ENCODE measurements at places on chromosomes 12 and 14. TPM values are rescaled to one million over a fixed set of nuclear protein-coding genes. Genes with fewer than 3 reads are reported as not detected.
A peak's percentile ranks its signal among the peaks of the same experiment; 100 is the strongest.

DNA sequence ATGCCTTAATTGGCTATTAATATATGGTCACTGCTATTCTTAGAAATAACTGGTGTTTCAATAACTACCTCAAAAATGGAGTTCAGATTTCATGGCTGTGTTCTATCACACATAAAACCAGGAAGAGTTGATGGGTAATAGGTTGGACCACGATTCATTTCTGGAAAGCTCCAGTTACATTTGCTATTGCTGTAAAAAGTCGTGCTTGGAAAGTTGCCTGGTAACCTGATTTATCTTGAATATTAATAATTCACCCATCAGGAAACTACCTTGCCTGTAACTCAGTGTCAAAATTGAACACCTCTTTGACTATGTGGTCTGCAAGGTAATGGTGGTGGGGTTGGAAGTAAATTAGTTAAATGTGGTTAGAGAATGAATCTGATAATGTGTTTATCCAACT, 104.7 kb upstream of the IFNG-AS1 start:
- H3K27ac ChIP-seq, result no peak overlapping the region
- H3K4me1 ChIP-seq, result peaks cover 4% of the 10 kb centered on the region
- DNase-seq, result no peak
- no peaks in the 10 kb centered on the region for H3K27me3 ChIP-seq
- H3K36me3 ChIP-seq, result no peaks in the 10 kb centered on the region
- no peak overlapping the region for H3K4me3 ChIP-seq

DNA sequence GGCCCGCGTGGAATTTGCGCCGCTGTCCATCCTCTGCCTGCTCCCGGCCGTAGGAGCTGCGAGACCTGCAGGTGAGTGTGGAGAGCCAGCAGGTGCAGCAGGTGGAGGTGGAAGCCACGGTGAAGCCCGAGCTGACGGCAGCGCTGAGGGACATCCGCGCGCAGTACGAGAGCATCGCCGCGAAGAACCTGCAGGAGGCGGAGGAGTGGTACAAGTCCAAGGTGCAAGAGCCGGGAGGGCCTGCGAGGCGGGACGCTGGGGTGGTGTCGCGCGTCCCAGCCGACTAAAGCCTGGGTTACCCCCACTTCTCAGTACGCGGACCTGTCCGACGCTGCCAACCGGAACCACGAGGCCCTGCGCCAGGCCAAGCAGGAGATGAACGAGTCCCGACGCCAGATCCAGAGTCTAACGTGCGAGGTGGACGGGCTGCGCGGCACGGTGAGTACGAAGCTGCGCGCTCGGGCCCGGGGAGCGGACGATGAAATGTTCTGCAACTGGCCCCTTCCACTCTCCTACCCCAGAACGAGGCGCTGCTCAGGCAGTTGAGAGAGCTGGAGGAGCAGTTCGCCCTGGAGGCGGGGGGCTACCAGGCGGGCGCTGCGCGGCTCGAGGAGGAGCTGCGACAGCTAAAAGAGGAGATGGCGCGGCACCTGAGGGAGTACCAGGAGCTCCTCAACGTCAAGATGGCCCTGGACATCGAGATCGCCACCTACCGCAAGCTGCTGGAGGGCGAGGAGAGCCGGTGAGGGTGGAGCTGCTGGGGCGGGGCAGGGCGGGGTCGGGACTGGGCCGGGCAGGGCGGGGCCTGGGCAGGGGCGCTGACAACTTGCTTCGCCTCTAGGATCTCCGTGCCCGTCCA, 2.1 kb downstream of the PRPH start:
- DNase-seq, result no peak
- peaks cover 30% of the 10 kb centered on the region for H3K27me3 ChIP-seq
- H3K4me3 ChIP-seq, result no peak overlapping the region
- H3K4me1 ChIP-seq, result peaks cover 4% of the 10 kb centered on the region

DNA sequence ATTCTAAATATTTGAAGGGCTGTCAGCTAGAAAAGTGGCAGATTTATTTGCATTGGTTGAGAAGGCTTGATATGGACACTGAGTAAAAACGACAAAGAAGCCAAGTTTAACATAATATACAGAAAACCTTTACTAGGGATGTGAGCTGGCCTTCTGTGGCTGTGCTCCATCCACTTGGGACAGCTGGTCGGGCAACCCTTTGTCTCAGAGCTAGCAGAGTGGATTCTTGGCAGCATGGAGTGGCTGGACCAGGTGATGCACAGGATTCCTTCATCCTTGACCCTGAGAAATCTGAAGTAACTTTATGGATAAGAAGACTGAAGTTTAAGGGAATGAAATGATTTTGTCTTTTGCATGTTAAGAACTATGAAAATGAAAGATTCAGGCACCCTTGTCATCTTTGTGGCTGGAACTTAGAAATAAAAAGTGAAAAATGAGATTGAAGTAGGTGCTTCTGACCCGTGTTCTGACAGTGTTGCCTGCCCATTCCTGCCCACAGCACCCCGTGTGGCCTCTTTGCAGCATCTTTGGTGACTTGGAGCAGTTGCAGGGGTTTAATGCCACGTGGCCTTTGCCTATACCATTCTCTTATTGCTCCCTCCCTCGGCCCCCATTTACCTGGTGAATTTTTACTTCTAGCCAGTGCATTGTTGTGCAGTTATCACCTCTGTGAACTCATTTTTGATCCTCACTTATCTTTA, 32.6 kb downstream of the PELI2 start:
- H3K27ac ChIP-seq, result no peak overlapping the region
- no peaks in the 10 kb centered on the region for H3K36me3 ChIP-seq
- H3K4me1 ChIP-seq, result peaks cover 33% of the 10 kb centered on the region
- no peak for DNase-seq
- no peak overlapping the region for H3K4me3 ChIP-seq

DNA sequence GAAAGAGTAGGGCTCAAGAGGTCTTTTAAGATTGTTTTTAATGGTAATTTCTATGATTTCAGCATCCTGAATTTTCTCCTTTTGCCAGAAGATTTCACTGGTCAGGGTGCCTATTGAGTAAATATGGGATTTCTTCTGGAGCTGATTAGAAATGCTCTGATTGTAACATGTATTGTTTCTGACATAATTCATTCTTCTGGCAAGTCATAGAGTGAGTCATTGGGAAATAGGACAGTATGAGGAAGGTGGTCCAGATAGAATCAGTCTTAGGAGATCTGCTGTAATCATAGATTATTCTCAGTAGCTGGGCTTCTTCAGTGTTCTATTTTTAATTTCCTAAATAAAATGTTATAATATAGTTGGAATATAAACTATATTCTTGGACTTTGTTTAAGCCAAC, 182.0 kb upstream of the NAV3 start:
- no peak overlapping the region for H3K4me3 ChIP-seq
- DNase-seq, result no peak
- no peak overlapping the region for H3K27ac ChIP-seq
- H3K27me3 ChIP-seq, result no peaks in the 10 kb centered on the region
- peaks cover 9% of the 10 kb centered on the region for H3K4me1 ChIP-seq

GRCh38 chr12:98360401-98360800, 155.0 kb upstream of the TMPO start:
- H3K27me3 ChIP-seq, result no peaks in the 10 kb centered on the region
- DNase-seq, result no peak
- H3K27ac ChIP-seq, result no peak overlapping the region
- no peak overlapping the region for H3K4me3 ChIP-seq
- H3K4me1 ChIP-seq, result no peaks in the 10 kb centered on the region

DNA sequence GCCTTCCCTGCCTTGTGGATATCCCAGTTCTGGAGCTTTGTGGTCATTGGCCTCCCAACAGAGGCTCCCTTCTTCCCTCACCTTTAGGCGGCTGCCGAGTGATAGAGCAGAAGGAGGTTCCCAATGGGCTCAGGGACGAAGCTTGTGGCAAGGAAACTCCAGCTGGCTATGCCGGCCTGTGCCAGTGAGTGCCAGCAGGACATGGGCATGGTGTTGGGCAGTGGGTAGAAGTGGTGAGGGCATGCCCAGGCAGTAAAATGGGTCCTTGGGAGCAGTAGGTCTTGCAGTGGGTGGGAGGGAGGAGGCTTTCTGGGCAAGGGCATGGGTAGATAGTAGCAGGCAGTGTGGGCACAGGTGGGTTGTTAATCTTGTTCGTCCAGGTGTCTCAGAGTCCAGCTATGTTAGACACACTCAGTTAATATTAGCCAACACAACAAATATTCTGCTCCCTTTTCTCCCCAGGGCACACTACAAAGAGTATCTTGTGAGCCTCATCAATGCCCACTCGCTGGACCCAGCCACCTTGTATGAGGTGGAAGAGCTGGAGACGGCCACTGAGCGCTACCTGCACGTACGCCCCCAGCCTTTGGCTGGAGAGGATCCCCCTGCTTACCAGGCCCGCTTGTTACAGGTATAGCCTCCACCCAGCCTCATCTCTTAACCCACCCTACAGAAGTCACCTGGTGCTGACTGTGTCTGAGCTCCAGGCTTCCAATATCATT, 1.1 kb upstream of the IRF9 start:
- peaks cover 9% of the 10 kb centered on the region for H3K27me3 ChIP-seq
- H3K4me3 ChIP-seq, result peak overlapping the region; percentile 11
- H3K27ac ChIP-seq, result no peak overlapping the region
- no peak for DNase-seq
- H3K36me3 ChIP-seq, result peaks cover 45% of the 10 kb centered on the region

- DNase-seq, result no peak
- no peaks in the 10 kb centered on the region for H3K4me1 ChIP-seq
- H3K4me3 ChIP-seq, result no peak overlapping the region
- H3K27me3 ChIP-seq, result peaks cover 2% of the 10 kb centered on the region
- no peak overlapping the region for H3K27ac ChIP-seq
Measured at GRCh38 chr14:69913686-69914085, 34.5 kb downstream of the SMOC1 start.

- peaks cover 4% of the 10 kb centered on the region for H3K36me3 ChIP-seq
- H3K27me3 ChIP-seq, result peaks cover 9% of the 10 kb centered on the region
- peak overlapping the region; percentile 95 for H3K27ac ChIP-seq
- DNase-seq, result no peak
- peak overlapping the region; percentile 62 for H3K4me3 ChIP-seq
Measured at GRCh38 chr14:61433169-61433568, 111.8 kb downstream of the PRKCH start.

- no peak overlapping the region for H3K4me3 ChIP-seq
- no peak for DNase-seq
- H3K27me3 ChIP-seq, result no peaks in the 10 kb centered on the region
- H3K27ac ChIP-seq, result no peak overlapping the region
- H3K36me3 ChIP-seq, result no peaks in the 10 kb centered on the region
Measured at GRCh38 chr12:26854031-26854390, 21.0 kb upstream of the ITPR2 start.

- no peaks in the 10 kb centered on the region for H3K27me3 ChIP-seq
- peaks cover 3% of the 10 kb centered on the region for H3K4me1 ChIP-seq
- H3K27ac ChIP-seq, result no peak overlapping the region
- DNase-seq, result no peak
- no peaks in the 10 kb centered on the region for H3K36me3 ChIP-seq
- H3K4me3 ChIP-seq, result no peak overlapping the region
Measured at GRCh38 chr12:91441993-91442952, 259.7 kb upstream of the DCN start.

RPL10L gene
- total RNA-seq, result not detected

CMKLR1 gene
- 0.51 TPM for total RNA-seq

Data from endothelial cell (in vitro differentiated cells).